Spleen (tissue), 13 donors: ENCODE measurements at places on chromosomes 7 and 10. TPM values are rescaled to one million over a fixed set of nuclear protein-coding genes. Genes with fewer than 3 reads are reported as not detected.

The DKK1 gene
- 7.7 TPM for polyA plus RNA-seq

The CYP26C1 gene
- polyA plus RNA-seq, result 0.04 TPM

The CCL24 gene
- polyA plus RNA-seq, result 3.8 TPM

The STEAP4 gene
- 0.50 TPM for polyA plus RNA-seq

The ODAD2 gene
- not detected for polyA plus RNA-seq

The CYP3A7 gene
- polyA plus RNA-seq, result not detected

The CHAT gene
- polyA plus RNA-seq, result not detected

The SAP25 gene
- polyA plus RNA-seq, result 25.3 TPM

The ZNF680 gene
- 5.0 TPM for polyA plus RNA-seq

The ADGRA1 gene
- polyA plus RNA-seq, result 0.02 TPM

The NXPH1 gene
- polyA plus RNA-seq, result not detected

The FAM25G gene
- polyA plus RNA-seq, result not detected

The SEMA3C gene
- polyA plus RNA-seq, result 2.5 TPM

The ELOVL3 gene
- polyA plus RNA-seq, result 1.1 TPM

The HMX3 gene
- not detected for polyA plus RNA-seq

The MAGI2 gene
- polyA plus RNA-seq, result 0.77 TPM

The PDGFA gene
- polyA plus RNA-seq, result 9.9 TPM

The PNPLA8 gene
- polyA plus RNA-seq, result 13.2 TPM

The HMX2 gene
- polyA plus RNA-seq, result not detected

The SNCG gene
- 127 TPM for polyA plus RNA-seq

The TIAL1 gene
- polyA plus RNA-seq, result 81.5 TPM

The TMEM140 gene
- 16.3 TPM for polyA plus RNA-seq

The CLIP2 gene
- polyA plus RNA-seq, result 9.7 TPM

The RPEL1 gene
- polyA plus RNA-seq, result not detected

The LRRC17 gene
- polyA plus RNA-seq, result 0.90 TPM

The CCDC146 gene
- polyA plus RNA-seq, result 7.5 TPM

The KCP gene
- 0.35 TPM for polyA plus RNA-seq

The ITGB8 gene
- polyA plus RNA-seq, result 0.18 TPM

The GJD4 gene
- polyA plus RNA-seq, result 0.03 TPM

The CXCL12 gene
- polyA plus RNA-seq, result 44.7 TPM

The PON1 gene
- polyA plus RNA-seq, result not detected

The TBL2 gene
- 9.2 TPM for polyA plus RNA-seq

The EIF4EBP2 gene
- 15.7 TPM for polyA plus RNA-seq

The OR2A42 gene
- 0.06 TPM for polyA plus RNA-seq

The TBX20 gene
- not detected for polyA plus RNA-seq

The HSPA12A gene
- 3.6 TPM for polyA plus RNA-seq

The LRRC4 gene
- 1.4 TPM for polyA plus RNA-seq

The TSPAN12 gene
- 4.7 TPM for polyA plus RNA-seq

The TSPAN13 gene
- polyA plus RNA-seq, result 39.7 TPM

The NACAD gene
- 1.0 TPM for polyA plus RNA-seq

The SLC18A2 gene
- 0.20 TPM for polyA plus RNA-seq

The VPS37D gene
- 1.0 TPM for polyA plus RNA-seq

The SHH gene
- polyA plus RNA-seq, result not detected

The MYPN gene
- polyA plus RNA-seq, result 0.03 TPM

The GPNMB gene
- polyA plus RNA-seq, result 64.8 TPM
